ENCODE measurements at places on chromosomes 16 and 17. TPM values are rescaled to one million over a fixed set of nuclear protein-coding genes. Genes with fewer than 3 reads are reported as not detected.
A peak's percentile ranks its signal among the peaks of the same experiment; 100 is the strongest.

GRCh38 chr16:27429330-27429871, 27.4 kb downstream of the IL21R start:
- no peaks in the 10 kb centered on the region for H3K4me1 ChIP-seq
- no peak overlapping the region for H3K27ac ChIP-seq
- H3K36me3 ChIP-seq, result no peaks in the 10 kb centered on the region
- DNase-seq, result no peak

- no peak overlapping the region for H3K27ac ChIP-seq
- no peaks in the 10 kb centered on the region for H3K27me3 ChIP-seq
- no peak for DNase-seq
- no peaks in the 10 kb centered on the region for H3K36me3 ChIP-seq
Measured at GRCh38 chr16:79648826-79649225, 48.3 kb upstream of the MAF start.

GRCh38 chr16:25260416-25260815, 2.8 kb upstream of the ZKSCAN2 start:
- H3K36me3 ChIP-seq, result no peaks in the 10 kb centered on the region

DNA sequence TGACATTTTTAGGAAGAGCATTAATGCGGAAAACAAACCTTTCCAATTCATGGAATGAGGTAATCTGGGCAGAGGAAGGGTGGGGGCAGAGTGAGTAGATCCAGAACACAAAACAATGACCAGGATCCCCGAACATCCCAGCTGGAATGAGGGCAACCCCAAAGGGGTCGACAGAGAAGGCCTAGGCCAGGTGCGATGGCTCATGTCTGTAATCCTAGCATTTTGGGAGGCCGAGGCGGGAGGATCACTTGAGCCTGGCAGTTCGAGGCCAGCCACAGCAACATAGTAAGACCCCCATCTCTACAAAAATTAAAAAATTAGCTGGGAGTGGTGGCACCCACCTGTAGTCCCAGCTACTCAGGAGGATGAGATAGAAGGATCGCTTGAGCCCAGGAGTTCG, 64.7 kb downstream of the ZFHX3 start:
- no peaks in the 10 kb centered on the region for H3K36me3 ChIP-seq
- no peak for DNase-seq
- H3K4me3 ChIP-seq, result no peak overlapping the region
- H3K4me1 ChIP-seq, result peaks cover 4% of the 10 kb centered on the region
- H3K27ac ChIP-seq, result no peak overlapping the region
- H3K27me3 ChIP-seq, result no peaks in the 10 kb centered on the region

- no peaks in the 10 kb centered on the region for H3K36me3 ChIP-seq
- no peak for DNase-seq
- H3K27me3 ChIP-seq, result no peaks in the 10 kb centered on the region
- peaks cover 12% of the 10 kb centered on the region for H3K4me1 ChIP-seq
Measured at GRCh38 chr16:19135896-19136438, 22.2 kb downstream of the ITPRIPL2 start.

GRCh38 chr16:10624527-10624926, 44.1 kb upstream of the EMP2 start:
- H3K27me3 ChIP-seq, result no peaks in the 10 kb centered on the region
- DNase-seq, result no peak
- H3K36me3 ChIP-seq, result no peaks in the 10 kb centered on the region
- H3K4me1 ChIP-seq, result peaks cover 5% of the 10 kb centered on the region
- no peak overlapping the region for H3K27ac ChIP-seq

- H3K27me3 ChIP-seq, result no peaks in the 10 kb centered on the region
- DNase-seq, result no peak
- H3K4me3 ChIP-seq, result no peak overlapping the region
Measured at GRCh38 chr17:82126556-82127314, 28.7 kb upstream of the FASN start.

DNA sequence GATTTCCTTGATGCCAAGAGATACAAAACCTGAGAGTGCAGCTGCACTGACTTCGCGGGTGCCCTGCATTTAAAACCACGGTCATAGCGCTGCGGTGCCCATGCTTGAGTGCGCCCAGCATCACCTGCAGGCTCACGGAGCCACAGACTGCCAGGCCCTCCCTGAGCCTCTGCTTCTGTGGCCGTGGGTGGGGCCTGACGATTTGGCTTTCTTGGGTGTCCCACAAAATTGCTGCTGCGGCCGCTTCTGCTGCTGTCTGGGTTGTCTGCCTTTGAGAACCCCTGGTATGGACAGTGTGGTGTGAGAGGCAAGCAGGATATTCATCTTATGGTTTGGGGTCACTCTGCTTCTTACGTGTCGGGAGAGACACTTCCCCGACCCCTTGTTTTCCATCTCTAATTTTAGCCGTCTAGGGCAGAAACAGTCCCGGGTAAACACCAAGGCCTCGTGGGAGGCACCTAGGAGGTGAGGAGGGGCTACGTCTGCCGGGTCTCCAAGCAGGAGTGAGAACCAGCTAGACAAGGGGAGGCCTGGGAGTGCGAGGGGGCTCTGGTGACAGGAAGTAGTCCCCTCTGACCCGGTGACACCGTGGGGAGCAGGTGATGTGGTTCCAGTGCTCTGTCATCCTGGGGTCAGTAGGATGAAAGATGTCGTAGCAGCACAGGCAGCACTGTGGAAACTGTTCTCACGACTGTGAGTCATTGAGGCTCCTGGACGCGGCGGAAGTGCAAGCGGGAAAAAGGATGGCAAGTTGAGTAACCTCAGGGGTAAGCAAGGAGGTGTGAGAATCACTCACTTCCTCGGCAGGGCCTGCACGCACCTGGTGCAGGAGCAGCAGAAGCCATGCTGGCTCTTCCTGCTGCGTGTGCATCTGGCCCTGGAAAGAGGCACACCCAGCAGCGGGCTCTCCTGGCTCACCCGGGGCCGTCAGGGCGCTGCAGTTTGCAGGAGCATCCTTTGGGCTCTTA, 176.3 kb downstream of the RPTOR start:
- no peaks in the 10 kb centered on the region for H3K27me3 ChIP-seq
- H3K4me3 ChIP-seq, result no peak overlapping the region
- no peaks in the 10 kb centered on the region for H3K4me1 ChIP-seq
- no peak for DNase-seq
- H3K27ac ChIP-seq, result no peak overlapping the region

DNA sequence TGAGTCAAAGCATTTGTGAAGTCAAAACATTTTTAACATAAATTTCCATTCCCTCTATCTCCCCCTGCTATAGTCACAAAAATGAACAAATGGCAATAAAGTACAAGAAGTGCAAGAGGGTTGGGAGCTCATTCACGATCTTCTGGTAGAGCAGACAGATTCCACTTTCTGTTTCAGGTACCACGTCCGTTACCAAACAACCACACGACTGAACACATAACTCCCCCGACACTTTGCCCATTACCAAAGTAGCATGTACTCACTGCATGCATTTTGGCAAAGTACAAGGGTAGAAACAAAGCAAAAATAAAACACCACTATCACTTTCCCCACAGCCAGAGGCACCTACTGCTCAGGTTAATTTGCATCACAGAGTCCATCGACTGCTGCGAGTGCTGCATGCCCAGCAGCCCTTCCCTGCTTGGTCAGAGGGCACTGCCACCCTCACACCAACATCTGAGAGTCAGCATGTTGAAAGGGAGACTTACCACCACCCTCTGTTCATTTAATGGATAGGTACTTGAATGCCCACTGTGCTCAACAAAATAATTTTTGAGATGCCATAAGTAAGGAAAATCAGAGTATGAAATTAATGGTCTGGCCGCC, 150.3 kb upstream of the AXIN2 start:
- no peak overlapping the region for H3K4me3 ChIP-seq
- no peaks in the 10 kb centered on the region for H3K27me3 ChIP-seq
- H3K36me3 ChIP-seq, result no peaks in the 10 kb centered on the region
- H3K4me1 ChIP-seq, result peaks cover 12% of the 10 kb centered on the region

- H3K36me3 ChIP-seq, result no peaks in the 10 kb centered on the region
- DNase-seq, result no peak
- no peaks in the 10 kb centered on the region for H3K27me3 ChIP-seq
- no peaks in the 10 kb centered on the region for H3K4me1 ChIP-seq
Measured at GRCh38 chr16:78684030-78684611, 584.7 kb downstream of the WWOX start.

GRCh38 chr16:87431926-87432325, 39.8 kb downstream of the MAP1LC3B start:
- H3K4me1 ChIP-seq, result peaks cover 4% of the 10 kb centered on the region
- no peaks in the 10 kb centered on the region for H3K27me3 ChIP-seq
- no peak overlapping the region for H3K4me3 ChIP-seq
- no peaks in the 10 kb centered on the region for H3K36me3 ChIP-seq

DNA sequence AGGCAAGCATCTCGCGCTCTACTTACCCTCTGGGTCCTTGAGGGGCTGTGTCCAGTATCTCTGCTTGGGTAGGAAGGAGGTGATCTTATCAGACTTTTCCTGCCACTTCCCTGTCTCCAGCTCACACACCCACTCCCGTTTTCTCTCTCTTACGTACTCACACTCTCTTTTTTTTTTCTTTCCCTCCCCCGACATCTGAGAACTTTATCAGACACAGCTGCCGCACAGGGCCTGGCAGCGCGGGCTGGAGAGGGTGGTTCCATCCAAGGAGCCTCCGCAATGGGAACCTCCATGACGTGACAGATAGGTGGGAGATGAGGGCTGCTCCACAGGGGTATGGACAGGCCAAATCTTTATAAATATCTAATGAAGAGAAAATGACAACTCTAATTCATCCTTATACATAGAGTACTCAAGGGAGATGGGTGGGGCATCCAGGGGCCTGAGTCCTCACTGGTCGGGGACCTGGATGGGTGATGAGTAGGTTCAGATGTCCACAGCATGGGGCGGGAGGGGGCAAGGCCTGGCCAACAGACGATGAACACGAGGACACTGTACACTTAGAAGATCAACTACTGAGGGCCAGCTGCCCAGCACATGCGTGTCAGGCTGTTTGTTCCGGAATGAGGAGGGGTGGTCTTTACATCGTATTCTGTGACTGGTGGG, 23.3 kb downstream of the MINK1 start:
- H3K36me3 ChIP-seq, result no peaks in the 10 kb centered on the region
- H3K27ac ChIP-seq, result 0 out of 2 replicates have a peak overlapping the region, but pooled peaks have one; percentile 55
- H3K27me3 ChIP-seq, result no peaks in the 10 kb centered on the region
- H3K4me3 ChIP-seq, result no peak overlapping the region

- no peak within 1 kb of the TSS for H3K4me3 ChIP-seq
- H3K27me3 ChIP-seq, result no peaks in the 10 kb centered on the region
- no peak for DNase-seq
- H3K36me3 ChIP-seq, result peaks cover 40% of the 10 kb centered on the region
- no peaks in the 10 kb centered on the region for H3K4me1 ChIP-seq
Measured at GRCh38 chr17:42844271-42844670, at the start of gene AOC2. AOC2 (plus strand) TSS chr17:42844580; CDS start chr17:42844627, 47 bp downstream.

- no peak overlapping the region for H3K27ac ChIP-seq
- no peaks in the 10 kb centered on the region for H3K36me3 ChIP-seq
- H3K4me1 ChIP-seq, result peaks cover 15% of the 10 kb centered on the region
- peaks cover 86% of the 10 kb centered on the region for H3K27me3 ChIP-seq
Measured at GRCh38 chr17:49903523-49903922, 55.7 kb upstream of the TAC4 start.

DNA sequence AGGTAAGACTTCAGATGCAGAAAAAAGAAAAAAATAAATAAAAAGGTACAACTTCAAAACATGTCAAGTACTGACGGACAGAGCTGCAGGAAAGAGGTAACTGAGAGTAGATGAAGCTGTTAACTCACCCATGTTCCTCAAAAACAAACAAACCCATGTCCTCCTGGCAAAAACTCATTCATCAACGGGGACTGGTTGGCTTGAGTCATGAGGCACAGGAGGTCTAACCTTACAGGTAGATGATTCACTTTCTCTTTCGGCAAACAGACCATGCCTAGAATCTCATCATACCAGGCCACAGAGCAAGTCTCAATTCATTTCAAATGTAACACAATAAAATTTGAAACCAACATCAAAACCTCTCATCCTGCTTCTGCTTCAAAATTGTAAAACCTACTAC, 12.3 kb upstream of the FASN start:
- no peak overlapping the region for H3K27ac ChIP-seq
- peaks cover 15% of the 10 kb centered on the region for H3K4me1 ChIP-seq
- no peak overlapping the region for H3K4me3 ChIP-seq
- no peaks in the 10 kb centered on the region for H3K36me3 ChIP-seq
- H3K27me3 ChIP-seq, result 0 out of 2 replicates have a peak, but pooled peaks cover 4% of the 10 kb centered on the region
- no peak for DNase-seq

DNAI2 gene
- total RNA-seq, result not detected

CCL1 gene
- total RNA-seq, result not detected

TM4SF5 gene
- not detected for total RNA-seq

Measured in GM23338 (cell line).